Astrocyte (in vitro differentiated cells and primary cell): ENCODE measurements at places on chromosomes 1 and 21. TPM values are rescaled to one million over a fixed set of nuclear protein-coding genes. Genes with fewer than 3 reads are reported as not detected.

- DNase-seq, result no peak
Measured at GRCh38 chr1:57916041-57916440, 492.2 kb upstream of the DAB1 start.

DNA sequence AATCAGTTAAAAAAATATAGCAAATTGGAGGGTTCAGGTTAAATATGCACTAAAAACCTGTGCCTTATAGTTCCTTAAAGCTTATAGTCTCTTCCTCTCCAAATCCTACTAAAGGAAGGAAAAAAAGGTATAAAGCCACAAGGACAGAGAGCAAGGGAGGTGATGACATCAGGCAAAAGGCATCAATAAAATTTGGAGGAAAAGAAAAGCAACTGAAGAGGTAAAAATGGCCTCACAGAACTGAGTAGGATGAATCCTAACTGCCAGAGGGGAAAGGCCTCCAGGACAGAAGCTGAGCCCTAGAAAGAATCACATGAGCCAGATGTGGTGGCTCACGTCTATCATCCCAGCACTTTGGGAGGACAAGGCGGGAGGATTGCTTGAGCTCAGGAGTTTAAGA is 8.1 kb downstream of the CCSAP start:
- DNase-seq, result no peak

GRCh38 chr1:9455487-9456234 is 83.6 kb upstream of the SLC25A33 start:
- peak; percentile 41 for DNase-seq

GRCh38 chr1:23984417-23985186 is 4.5 kb upstream of the SRSF10 start:
- DNase-seq, result peak; percentile 42

- DNase-seq, result no peak
Measured at GRCh38 chr1:45016767-45017166, 4.7 kb downstream of the UROD start.

DNA sequence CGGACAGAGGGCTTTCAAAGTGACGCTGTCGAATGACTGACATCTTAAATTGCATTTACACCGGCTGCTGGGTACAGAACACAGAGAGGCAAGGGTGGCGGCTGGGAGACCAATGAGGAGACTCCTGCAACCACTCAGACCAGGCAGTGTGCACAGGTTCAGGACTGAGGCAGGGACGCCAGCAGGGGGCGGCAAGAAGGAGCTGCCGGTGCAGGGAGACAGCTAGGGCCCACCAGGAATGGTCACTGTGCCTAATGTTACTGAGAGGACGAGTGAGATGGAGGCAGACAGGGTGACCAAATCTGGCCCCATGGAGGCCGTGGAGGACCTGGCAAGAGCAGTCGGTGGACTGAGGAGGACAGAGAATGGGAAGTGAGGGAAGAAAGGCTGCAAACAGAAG is 23.5 kb downstream of the GLIS1 start:
- no peak for DNase-seq

- no peak for DNase-seq
Measured at GRCh38 chr1:230415405-230416132, 10.6 kb downstream of the PGBD5 start.

DNA sequence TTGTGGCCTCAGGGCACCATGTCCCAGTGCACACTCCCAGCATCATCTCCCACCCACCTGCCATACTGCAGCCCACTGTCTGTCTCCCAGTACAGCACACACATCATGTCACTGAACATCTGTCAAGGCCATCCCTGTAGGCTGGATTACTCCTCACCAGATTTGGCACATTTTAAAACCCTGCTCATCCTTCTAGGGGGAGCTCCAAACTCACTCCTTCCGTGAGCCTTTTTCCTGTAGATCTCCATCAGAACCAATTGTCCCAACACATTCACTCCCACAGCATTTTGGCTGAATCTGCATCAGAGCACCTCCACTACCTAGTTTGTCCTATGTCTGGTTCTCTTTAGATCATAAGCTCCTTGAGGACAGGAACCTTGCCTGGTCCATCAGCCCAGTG is 58.6 kb upstream of the GRIK3 start:
- no peak for DNase-seq

- DNase-seq, result no peak
Measured at GRCh38 chr1:114512595-114513280, 1.7 kb upstream of the TRIM33 start.

GRCh38 chr21:45541221-45542039 is 810 bp downstream of the SLC19A1 start:
- DNase-seq, result peak; percentile 21

- no peak for DNase-seq
Measured at GRCh38 chr1:182192215-182192614, 130.7 kb upstream of the ZNF648 start.

DNA sequence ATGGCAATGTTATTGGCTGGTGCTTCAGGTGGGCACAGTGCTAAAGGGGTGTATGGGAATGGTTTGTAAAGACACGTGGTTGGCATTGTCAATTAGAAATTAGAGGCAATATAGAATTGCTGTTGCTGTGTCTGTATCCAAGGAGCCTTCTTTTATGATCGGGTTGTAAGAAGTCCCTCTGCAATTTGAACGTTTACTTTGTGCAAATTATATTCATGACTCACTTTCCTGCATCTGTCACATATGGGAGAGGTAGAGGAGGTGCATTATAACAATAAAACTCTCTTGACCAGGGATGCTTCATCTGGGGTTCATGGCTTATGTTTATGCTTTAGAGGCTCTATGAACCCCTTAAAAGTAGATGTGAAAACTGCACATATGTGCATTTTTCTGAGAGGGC is 130.4 kb upstream of the DNAH14 start:
- DNase-seq, result no peak

DNA sequence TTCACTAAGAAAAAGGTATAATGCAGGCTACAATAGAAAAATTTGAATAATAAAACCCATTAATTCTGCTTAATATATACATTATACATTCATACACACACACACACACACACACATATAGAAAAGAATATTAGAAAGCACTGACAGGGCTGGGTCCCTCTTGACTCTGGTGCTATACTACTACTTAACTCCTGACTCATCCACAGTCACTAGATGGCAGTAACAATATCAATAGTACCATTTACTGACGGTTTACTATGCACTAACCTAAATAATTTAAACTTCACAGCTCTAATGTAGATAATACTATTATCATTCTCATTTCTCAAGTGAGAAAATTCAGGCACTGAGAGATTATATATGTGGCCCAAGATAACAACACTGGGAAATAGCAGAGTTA is 87.5 kb downstream of the COP1 start:
- no peak for DNase-seq

- DNase-seq, result peak; percentile 95
Measured at GRCh38 chr1:41152622-41153044, 89.5 kb downstream of the SCMH1 start.

DNA sequence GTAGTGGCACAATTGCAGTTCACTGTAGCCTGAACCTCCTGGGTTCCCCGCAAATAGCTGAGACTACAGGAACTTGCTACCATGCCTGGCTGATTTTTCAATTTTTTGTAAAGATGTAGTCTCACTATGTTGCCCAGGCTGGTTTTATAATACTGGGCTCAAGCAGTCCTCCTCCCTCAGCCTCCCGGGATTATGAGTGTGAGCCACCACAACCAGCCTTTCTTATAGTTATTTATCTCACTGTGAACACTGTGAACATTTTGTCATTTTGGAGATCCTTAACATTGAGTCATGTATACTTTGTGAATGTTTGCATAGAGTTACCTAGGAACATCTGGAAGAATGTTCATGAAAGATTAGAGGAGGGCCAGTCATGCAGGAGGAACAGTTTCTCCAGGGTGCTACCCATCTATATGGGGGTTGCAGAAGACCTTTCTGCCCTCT is 127.1 kb upstream of the CACYBP start:
- DNase-seq, result peak; percentile 29

DNA sequence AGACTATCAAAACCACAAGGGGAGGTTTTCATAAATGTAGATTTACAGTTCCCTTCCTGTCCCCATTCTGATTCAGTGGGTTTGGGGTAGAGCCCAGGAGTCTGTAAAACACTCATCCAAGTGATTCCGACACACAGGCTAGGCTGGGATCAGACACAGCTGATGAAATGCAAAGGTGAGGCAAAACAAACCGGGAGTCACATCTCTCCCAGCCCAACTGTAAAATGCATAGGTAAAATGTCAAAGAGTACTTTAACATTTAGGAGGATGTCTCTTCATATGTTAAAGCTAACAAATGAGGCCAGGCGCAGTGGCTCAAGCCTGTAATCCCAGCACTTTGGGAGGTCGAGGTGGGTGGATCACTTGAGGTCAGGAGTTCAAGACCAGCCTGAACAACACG is 45.0 kb downstream of the ZNF281 start:
- peak; percentile 68 for DNase-seq

DNA sequence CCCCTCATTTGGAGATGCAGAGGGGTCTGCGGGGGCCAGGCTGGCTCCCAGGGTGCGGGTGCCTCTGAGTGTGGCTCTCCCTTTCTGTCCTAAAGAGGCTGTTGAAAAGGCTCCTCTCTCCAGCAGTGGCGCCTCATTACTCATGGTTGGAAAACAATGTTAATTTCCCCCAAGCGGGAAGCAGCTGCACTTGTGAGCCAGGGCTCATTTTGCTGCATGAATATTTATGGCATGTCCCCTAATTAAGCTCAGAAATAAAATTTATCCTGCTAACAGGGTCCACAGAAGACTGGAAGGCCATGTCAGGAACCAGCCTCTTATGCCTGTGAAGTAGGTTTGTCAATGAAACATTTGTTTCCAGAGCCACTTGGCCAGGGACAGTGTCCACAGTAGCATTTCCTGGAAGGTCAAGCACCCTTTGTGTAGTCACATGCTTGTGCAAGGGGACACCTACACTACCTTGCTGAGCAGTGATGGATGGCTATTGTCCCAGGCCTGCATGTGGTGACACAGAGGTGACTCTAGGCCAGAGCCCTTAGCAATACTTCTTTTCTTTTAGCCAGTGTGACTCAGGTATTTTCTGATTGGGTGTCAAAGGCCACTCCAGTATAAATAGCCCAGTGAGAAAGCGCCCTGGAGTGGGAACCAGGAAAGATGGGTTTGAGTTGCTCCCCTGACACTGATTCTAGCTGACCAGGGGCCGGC is 259.0 kb downstream of the FOXD2 start:
- no peak for DNase-seq

- no peak for DNase-seq
Measured at GRCh38 chr1:27527223-27527889, 37.4 kb upstream of the WASF2 start.

DNA sequence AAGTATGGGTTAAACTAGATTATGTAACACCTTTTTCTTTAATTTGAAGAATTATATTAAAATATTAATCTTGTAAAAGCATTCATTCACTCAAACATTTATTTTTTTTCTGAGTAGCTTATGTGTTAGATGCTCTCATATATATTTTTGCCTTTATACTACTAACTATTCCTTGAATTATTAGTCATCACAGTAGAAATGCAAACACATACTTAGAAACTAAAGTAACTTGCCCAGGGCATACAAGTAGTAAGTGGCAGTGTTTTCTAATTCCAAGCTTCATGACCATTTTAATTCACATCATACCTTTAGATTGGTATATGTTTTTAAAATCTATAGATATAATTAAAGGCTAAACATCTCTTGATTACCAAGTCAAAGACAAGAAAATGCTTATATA is 1271.0 kb downstream of the BRINP3 start:
- DNase-seq, result no peak

GRCh38 chr1:196403803-196404690 is 204.2 kb downstream of the KCNT2 start:
- peak; percentile 97 for DNase-seq

DNA sequence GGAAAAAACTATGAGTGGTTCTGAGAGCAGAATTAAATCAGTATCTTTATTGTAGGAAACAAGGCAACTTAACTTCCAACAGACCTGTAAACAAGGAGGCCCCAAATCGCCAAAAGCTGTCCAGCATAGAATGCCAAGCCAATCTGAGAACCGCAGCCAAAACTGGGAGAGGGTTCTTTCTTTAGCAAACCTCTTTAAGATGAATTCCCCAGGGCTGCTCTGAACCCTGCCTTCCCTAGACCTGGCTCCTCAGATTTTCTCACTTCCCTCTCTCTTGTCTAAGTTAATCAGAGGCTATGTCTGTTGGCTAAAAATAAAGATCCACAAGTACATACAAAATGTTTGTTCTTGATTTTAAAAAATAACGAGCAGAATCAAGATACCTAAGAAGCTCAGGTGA is 141.4 kb downstream of the SMYD3 start:
- DNase-seq, result no peak

- DNase-seq, result peak; percentile 56
Measured at GRCh38 chr1:103160281-103160680, 52.0 kb upstream of the COL11A1 start.

GRCh38 chr1:182263706-182264105 is 127.9 kb downstream of the GLUL start:
- DNase-seq, result no peak

DNA sequence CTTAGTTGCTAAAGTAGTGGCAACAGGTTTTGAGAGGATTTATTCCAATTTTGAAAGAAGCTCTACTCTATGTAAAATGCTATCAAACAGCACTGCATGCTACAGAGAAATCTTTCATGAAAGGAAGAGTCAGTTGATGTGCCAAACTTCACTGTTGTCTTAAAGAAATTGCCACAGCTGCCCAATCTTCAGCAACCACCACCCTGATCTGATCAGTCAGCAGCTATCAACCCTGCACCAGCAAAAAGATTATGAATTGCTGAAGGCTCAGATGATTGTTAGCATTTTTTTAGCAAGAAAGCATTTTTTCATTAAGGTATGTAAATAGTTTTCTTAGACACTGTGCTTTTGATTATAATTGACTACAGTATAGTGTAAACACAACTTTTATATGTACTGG is 49.6 kb downstream of the SLC9C2 start:
- DNase-seq, result no peak

DNA sequence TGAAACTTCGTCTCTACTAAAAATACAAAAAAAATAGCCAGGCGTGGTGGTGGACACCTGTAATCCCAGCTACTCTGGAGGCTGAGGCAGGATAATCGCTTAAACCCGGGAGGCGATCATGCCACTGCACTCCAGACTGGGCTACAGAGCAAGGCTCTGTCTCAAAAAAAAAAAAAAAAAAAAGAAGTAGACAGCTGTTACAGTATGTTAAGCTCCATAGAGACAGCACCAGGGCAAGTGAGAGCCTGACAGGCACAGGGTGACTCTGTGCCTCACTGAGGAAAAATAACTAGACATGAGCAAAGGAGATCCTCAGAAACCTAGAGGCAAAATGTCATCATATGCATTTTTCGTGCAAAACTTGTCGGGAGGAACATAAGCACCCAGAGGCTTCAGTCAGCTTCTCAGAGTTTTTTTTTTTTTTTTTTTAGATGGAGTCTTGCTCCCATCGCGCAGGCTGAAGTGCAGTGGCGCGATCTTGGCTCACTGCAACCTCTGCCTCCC is 9.0 kb upstream of the PRDX1 start:
- no peak for DNase-seq

Gene DNALI1
- total RNA-seq, result 7.2 and 9.6 TPM in 2 replicates

Gene KLF17
- total RNA-seq, result 0.09 TPM in 1 of 2 replicates, not detected in the other

Gene IL20
- total RNA-seq, result not detected in 2 replicates

Gene CELA2B
- not detected in 2 replicates for total RNA-seq

Gene REN
- total RNA-seq, result not detected in 2 replicates

Gene PM20D1
- not detected in 2 replicates for total RNA-seq

Gene GBP1
- 62.5 and 79.6 TPM in 2 replicates for total RNA-seq

Gene TINAGL1
- total RNA-seq, result 3.9 and 5.7 TPM in 2 replicates

Gene FAM229A
- 3.5 and 4.2 TPM in 2 replicates for total RNA-seq

Gene ACOT11
- 1.5 and 2.7 TPM in 2 replicates for total RNA-seq

Gene ILDR2
- 7.8 and 9.3 TPM in 2 replicates for total RNA-seq
